Suprapubic skin (tissue), 4 donors: ENCODE measurements at places on chromosomes 2 and 18.
A peak's percentile ranks its signal among the peaks of the same experiment; 100 is the strongest.

- no peak for DNase-seq
These were observed 358.4 kb upstream of the SALL3 start for GRCh38 chr18:78621141-78621755.

GRCh38 chr2:63817382-63817781 lies 24.3 kb upstream of the UGP2 start:
- DNase-seq = no peak

GRCh38 chr2:62382757-62383156 lies 123.2 kb downstream of the TMEM17 start:
- DNase-seq = no peak

- DNase-seq = peak; percentile 90
These were observed 554 bp downstream of the ING5 start for GRCh38 chr2:241702155-241703031.
